Right forelimb (tissue), 1 donor: ENCODE measurements at places on chromosomes 1 and 21.

GRCh38 chr1:33903210-33903589, 39.3 kb downstream of the HMGB4 start:
- DNase-seq = no peak

DNA sequence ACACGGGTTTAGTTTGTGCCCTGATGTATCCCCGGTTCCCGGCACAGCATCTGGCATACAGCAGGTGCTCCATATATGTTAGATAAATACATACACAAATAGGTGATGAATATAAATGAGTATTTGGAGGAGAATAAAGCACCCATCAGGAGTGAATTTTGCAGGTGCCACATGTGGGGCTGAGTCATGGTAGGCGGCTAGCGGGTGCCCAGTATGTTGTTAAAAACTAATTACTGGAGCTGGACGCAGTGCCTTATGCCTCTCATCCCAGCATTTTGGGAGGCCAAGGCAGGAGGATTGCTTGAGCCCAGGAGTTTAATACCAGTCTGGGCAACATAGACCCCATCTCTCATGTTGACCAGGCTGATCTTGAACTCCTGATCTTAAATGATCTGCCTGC, 16.7 kb upstream of the WASF2 start:
- DNase-seq = no peak

GRCh38 chr1:40824591-40825434, 37.4 kb downstream of the CITED4 start:
- no peak for DNase-seq

GRCh38 chr1:158212320-158212719, 31.6 kb downstream of the CD1D start:
- DNase-seq = no peak

DNA sequence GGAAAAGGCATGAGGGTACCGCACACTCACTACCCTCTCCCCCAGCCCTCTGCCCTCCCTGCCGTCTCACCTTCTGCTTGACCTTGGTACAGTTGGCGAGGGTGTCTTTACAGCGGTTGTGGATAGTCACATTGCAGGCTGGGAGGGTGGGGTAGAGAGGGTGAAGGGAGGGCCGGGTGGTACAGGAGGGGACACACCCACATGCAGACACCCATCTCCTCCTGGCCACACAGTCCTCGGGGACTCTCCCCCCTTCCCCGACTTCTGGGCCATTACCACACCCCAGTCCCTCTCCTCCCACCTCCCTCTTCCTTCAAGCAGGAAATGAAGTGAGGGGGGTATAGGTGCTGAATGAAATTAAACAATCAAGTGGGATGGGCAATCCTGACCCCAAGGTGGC, 11.6 kb downstream of the ARHGEF2 start:
- DNase-seq = no peak

DNA sequence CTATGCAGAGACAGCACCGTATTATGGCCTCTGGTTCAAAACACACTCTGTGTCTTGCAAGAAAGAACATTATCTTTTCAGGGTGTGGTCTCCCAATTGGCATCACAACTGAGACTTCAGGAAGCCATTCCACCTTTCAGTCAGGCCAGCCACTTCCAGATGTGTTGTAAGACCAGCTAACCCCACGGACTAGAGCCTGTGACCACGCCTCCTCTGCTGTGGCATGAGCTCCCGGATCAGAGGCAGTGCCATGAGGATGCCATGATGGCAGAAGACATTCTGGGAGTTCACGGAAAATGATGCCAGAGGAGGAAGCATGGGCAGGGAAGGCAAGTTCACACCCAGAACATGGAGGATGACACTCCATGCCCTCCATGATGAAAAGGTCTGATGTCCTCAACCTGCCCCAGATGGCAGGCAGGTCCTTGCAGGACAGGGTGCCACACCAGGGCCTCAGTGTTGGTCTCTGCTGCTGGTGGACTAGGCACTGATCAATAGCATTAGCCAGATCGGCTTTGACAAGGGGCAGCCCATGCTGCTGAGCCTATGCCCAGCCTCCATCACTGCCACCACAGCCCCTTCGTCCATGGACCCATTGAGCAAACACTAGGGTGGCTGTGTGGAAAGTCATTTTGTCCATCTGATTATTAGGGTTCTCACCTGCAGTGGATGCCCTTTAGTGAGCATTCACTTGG, 341.6 kb downstream of the MATN1 start:
- peak; percentile 21 for DNase-seq

DNA sequence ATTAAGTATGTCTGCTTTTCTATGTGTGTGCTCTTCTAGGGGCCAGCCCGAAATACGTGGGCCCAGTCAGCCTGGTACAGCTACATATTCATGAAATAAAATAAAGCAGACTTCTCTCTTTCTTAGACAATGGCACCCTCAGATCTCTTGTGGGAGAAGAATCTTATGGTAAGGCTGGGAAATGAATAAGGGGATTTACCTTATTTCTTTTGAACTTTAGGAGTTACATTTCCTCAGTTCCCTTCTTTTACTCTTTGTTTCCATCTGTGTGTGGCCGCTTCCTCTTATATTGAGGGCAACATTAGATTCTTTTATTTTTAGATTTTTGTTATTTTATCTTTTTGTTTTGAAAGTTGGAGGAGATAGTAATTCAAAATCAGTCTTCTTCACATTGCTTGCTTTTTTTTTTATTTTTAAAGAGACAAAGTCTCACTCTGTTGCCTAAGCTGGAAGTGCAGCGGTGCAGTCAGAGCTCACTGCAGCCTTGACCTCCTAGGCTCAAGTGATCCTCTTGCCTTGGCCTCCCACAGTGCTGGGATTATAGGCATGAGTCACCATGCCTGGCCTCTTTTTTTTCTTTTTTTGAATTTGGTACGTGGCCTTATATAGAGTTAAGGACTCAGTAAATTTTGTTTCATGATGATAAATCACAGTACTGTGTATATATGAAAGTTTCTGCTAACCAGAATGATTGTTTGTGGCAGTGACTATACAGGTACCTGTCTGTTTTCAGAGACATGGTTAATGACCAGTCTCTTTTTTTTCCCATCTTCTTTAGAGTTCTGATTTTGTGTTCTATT, 9.1 kb downstream of the LAMC1 start:
- no peak for DNase-seq

DNA sequence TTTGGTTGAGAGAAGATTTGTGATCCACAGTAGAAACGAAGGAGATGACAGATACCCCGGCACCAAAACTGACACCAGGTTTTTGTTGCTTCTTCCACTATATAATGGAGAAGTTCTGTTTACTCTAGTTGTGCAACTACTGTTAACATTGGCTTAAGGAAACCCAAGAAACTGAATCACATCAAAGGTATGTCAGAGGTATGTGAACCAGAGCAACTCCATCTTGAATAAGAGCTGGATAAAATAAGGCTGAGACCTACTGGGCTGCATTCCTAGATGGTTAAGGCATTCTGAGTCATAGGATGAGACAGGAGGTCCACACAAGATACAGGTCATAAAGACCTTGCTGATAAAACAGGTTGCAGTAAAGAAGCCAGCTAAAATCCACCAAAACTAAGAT, 173.7 kb upstream of the CAMK1G start:
- DNase-seq = no peak

GRCh38 chr1:150322310-150322709, 977 bp downstream of the PRPF3 start:
- no peak for DNase-seq
